ENCODE measurements at places on chromosomes 5 and 9. TPM values are rescaled to one million over a fixed set of nuclear protein-coding genes. Genes with fewer than 3 reads are reported as not detected.
A peak's percentile ranks its signal among the peaks of the same experiment; 100 is the strongest.

GRCh38 chr5:86806206-86806605 is 188.5 kb downstream of the COX7C start:
- no peak for DNase-seq

DNA sequence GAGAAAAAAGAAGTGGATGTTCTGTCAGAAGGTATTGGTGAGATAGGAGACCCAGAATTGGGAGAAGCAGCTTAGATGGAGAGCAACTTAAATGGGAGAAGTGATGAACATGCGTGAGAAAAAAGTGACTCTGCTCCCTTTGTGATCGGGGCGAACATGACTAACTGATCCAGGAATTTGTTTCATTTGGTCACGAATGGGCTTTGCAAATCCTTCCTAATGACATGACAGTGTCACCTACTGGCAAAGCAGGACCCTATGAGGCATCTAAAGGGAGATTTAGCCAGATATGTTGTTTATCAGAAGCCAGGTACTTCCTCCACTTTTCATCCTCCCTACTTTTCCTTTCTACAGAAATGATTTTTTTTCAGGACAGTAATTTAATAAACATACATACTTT is 787.4 kb upstream of the RGMB start:
- DNase-seq = no peak

GRCh38 chr9:6923086-6923485 is 165.3 kb downstream of the KDM4C start:
- DNase-seq = no peak

- DNase-seq = no peak
Observed at GRCh38 chr5:175489693-175490443, 11.5 kb downstream of the SFXN1 start.

DNA sequence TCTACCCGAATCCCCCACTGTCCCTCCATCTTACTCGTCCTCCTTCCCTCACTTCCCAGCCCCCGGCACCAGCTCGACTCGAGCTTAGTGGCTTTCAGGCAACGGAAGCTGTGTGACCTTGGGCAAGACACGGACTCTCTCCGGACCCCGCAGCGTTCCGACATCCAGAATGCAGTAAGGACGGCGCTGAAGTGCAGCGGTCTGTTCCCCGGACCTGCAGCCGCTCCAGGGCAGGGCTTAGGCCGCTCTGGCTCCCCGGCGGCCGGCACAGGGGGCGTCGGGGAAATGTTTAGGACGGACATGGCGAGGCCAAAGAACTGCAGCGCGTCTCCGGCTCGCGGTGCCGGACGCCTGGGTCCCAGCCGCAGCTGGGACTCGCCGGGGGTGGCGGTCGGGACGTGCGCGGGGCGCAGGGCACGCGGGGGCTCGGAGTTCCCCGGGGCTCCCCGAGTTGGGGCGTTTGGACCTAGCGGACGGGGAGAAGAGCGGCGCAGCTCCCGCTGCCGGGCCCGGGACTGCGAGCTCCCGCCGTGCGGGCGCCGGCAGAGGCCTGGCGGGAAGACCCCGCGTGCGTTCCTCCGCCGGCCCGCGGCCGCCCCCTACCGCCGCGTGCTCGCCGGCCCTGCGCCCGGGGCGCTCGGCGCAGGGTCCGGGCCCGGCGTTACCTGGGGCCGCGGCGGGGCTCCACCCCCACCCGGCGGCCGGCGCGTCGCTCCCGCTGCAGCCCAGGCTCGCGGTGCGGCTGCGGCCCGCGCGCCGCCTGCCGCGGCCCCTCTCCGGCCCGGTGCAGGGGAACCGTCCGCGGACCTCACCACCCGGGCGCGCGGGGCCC is 5.6 kb upstream of the RNF44 start:
- peak; percentile 75 for DNase-seq

- DNase-seq = no peak
Observed at GRCh38 chr5:131196331-131196730, 25.6 kb downstream of the LYRM7 start.

GRCh38 chr5:139837711-139838380 is 42.2 kb downstream of the PSD2 start:
- DNase-seq = no peak

- DNase-seq = peak; percentile 50
Observed at GRCh38 chr5:1336106-1336561, 8.8 kb downstream of the CLPTM1L start.

DNA sequence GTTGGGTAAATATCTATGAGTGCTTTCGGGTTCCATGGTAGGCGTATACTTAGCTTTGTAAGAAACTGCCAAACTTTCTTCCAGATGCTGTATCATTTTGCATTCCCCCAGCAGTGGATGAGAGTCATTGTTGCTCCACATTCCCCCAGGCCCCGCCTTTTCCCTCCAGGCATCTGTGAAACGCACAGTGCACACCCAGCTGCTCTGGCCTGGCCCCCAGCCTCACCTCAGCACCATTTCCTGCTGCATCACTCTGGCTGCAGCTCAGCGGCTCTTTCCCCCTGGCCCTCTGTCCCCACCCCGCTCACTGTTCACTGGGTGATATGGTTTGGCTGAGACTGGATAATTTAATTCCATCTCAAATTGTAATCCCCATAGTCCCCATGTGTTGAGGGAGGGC is 76.6 kb upstream of the SPTLC1 start:
- no peak for DNase-seq

DNA sequence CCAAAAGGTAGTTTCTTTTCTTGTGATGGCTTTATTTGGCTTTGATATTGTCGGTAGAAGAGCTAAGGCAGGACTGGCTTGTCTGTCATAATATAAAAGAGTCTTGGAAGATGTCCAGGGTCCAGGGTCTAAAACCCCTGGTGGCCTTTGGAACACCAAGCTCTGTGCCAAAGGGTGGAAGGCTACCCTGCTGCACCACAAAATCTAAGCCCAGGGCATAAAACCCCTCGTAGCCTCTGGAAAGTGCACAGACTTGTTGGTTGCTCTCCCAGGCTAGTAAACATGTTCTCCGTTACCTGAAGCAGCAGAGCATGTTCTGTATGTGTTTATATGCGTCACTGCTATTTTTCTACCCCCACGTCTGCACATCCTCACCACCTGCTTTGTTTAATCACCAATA is 75.5 kb downstream of the OSTF1 start:
- DNase-seq = no peak

- DNase-seq = no peak
Observed at GRCh38 chr5:79936646-79937216, 54.3 kb downstream of the MTX3 start.

- DNase-seq = peak; percentile 25
Observed at GRCh38 chr9:133492061-133493021, 13.4 kb upstream of the SLC2A6 start.

DNA sequence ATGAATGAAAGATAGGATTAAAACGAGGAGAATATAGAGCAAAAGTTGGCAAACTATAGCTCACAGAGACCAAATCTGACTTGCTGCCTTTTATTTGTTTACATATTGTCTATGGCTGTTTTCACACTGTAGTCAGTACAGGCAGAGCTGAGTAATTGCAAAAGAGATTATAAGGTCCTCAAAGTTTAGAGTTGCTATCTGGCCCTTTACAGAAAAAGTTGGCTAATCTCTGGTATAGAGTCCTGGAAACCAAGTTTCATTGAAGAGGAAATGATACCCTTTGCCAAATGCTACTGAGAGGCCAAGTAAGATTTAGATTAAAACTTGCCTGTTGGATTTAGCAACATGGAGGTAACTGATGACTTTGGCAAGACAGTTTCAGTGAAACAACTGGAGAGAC is 36.0 kb downstream of the LYRM7 start:
- no peak for DNase-seq

DNA sequence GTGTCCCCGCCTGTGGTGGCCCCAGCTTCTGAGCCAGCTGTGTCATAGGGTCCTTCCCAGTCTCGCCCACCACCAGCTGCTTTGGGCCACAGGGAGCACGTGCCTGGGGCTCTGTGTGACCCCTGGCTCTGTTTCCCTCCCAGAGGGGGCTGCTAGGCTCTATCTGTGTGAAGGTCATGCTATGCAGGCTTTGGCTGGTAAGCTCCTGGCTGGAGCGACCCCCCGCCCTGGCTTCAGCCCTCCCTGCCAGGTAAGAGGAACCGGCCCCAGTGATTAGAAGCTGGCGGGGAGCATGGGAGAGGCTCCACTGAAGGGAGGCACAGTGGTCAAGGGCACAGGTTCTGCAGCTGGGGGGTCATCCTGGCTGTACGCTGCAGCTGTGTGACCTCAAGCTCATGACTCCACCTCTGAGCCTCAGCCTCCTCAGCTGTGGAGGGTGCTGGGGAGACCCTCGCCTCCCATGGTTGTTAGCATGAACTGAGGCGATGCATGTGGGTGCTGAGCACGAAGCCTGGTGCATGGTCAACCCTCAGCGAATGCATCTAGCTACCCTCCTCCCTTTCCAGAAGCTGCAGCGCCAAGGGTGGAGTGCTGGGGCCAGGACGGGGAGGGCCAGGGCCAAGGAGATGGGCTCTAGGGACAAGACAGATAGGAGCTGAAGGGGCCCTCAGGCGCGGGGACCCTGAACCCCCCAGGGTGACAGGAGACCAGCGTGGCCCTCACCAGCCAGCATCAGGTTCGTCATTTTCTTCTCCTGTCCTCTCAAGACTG is 163.8 kb upstream of the MVB12B start:
- DNase-seq = no peak

GRCh38 chr5:160837749-160838593 is 14.0 kb downstream of the ATP10B start:
- no peak for DNase-seq

DNA sequence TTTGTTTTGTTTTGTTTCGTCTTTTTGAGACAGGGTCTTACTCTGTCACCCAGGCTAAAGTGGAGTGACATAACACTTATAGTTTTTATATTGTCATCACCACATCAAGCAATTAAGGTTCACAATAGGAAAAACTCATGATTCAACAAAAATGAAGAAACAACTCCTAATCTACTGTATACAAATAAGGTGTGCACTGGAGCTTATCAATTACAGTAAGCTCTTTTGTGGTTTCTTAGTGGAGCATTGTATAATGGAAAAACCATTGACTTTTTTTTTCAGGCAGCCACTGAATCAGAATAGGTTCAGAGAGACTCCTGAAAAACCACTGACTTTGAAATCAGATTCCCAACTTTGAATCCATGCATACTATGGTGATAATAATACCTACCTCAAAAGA is 10.8 kb upstream of the PLIN2 start:
- no peak for DNase-seq

DNA sequence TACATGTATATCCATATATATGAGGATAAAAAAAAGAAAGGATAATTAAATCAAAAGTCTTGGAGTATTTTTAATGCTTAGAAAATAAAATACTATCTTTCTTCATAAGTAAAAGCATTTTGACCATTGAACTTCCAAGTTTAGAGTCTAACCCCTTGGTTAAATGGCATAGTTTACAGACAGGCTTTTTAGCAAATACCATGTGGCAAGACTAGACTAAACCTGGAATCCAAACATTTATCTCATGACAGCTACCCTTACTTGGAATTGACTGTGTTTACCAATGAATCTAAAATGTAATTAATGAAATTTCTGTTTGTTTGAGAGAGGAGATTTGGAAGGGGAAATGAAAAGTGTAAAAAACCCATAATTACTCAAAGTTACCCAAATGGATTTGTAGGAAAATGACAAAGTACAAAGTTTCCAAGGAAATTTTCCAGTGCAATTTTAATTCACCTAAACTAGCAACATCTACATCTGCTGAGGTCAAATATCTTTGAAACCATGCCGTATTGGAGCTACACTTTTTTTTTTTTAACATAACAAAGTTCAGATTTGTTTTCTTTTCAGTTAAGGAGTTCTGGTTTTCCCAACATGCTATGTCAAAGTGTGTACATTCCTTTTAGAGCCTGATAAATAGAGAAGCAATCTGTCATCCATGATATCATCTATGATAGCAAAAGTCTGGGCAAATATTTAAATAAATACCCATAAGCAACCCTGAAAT is 272.1 kb upstream of the DAB2 start:
- no peak for DNase-seq

GRCh38 chr9:100689635-100690034 is 111.8 kb downstream of the CAVIN4 start:
- DNase-seq = no peak

DNA sequence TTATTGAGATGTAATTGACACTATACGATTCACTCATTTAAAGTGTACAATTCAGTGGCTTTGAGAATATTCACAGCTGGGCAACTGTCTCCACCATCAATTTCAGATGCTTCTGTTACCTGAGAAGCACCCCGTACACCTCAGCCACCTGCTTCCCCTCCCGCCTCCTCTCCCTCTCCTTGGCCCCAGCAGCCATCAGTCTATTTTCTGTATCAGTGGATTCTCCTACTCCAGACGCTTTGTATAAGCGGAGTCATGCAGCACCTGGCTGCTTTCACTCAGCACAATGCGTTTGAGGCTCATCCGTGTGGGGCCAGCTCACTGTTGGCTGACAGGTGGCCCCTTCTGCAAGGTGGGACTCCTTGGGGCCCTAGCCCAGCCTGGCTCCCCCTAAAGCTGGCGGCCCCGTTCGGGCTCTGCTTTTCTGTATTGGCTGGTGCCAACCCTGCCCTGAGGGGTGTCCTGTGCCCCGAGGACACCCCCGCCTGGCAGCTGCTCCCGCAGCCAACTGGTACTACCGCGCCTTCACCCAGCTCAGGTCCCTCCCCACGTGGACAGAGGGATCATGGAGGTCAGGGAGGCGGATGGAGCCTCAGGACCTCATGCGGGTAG is 124.4 kb upstream of the COL5A1 start:
- no peak for DNase-seq

DNA sequence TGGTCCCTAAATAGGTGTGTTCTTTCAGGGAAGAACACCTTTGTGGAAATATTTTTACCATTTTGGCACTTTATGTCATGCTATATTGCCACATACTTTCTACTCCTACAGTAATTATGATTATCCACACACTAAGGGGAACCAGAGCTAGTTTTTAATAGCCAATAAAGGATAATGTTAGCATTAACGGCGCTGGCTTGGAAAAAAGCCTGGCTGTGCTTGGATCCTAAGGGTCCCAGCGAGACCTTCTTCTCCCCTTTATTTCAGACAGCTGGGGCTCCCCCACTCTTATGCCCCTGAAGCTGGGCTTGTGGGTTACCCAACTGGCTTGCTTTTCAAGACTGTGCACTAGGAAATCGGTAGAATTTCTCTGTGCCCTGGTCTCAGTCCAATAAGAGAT is 158.5 kb upstream of the NFIL3 start:
- DNase-seq = no peak

- DNase-seq = no peak
Observed at GRCh38 chr9:27352457-27353165, 55.7 kb upstream of the EQTN start.

DNA sequence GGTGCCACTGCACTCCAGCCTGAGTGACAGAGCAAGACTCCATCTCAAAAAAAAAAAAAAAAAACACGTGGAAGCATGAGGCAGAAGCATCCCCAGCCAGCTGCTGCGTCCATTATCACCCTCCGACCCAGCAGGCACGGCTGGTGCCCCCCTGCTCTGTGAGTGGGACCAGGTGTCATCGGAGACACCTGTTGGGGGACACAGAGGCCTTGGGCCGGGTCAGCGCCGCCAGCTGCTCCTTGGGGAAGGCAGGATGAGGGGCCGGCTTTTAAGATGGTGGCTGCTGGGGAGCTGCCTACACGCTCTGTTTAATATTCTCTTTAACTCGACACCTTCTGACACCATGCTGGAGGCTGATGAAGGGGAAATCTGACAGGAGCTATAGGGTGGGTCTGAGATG is 80.2 kb upstream of the RUFY1 start:
- no peak for DNase-seq

Gene FGFR4
- 28.9 TPM for total RNA-seq

Gene TTC16
- not detected for total RNA-seq

Gene CLK4
- 21.8 TPM for total RNA-seq

Gene PCDHGB4
- total RNA-seq = 1.2 TPM

Gene CCL21
- total RNA-seq = 48.9 TPM

Gene DIMT1
- 19.7 TPM for total RNA-seq

Gene SPAG8
- total RNA-seq = 2.5 TPM

Gene SPATA6L
- 4.7 TPM for total RNA-seq

Gene SPATA31A7
- total RNA-seq = not detected

Gene S1PR3
- 0.87 TPM for total RNA-seq

Gene GABRA1
- total RNA-seq = not detected

Gene GPR151
- total RNA-seq = not detected

Gene ELOVL7
- 8.9 TPM for total RNA-seq

Data from mucosa of descending colon (tissue), 3 donors.